ENCODE measurements at places on chromosomes 13 and 19.

DNA sequence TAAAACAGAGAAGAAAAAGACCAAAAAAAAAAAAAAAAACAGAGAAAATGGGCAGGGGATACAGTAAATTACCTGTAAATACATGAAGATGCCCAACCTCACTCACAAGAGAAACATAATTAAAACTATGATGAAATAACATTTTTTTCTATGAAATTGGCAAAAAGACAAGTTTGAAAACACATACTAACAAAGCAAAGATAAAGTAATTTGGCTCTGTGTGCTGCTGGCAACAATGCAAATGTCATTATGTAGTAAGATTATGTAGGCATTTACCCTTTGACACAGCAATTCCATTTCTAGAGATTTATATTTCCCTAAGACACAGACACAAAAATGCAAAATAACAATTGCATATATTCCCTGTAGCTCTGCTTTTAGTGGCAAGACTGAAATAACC lies 20.2 kb downstream of the ZC3H13 start:
- DNase-seq = no peak

DNA sequence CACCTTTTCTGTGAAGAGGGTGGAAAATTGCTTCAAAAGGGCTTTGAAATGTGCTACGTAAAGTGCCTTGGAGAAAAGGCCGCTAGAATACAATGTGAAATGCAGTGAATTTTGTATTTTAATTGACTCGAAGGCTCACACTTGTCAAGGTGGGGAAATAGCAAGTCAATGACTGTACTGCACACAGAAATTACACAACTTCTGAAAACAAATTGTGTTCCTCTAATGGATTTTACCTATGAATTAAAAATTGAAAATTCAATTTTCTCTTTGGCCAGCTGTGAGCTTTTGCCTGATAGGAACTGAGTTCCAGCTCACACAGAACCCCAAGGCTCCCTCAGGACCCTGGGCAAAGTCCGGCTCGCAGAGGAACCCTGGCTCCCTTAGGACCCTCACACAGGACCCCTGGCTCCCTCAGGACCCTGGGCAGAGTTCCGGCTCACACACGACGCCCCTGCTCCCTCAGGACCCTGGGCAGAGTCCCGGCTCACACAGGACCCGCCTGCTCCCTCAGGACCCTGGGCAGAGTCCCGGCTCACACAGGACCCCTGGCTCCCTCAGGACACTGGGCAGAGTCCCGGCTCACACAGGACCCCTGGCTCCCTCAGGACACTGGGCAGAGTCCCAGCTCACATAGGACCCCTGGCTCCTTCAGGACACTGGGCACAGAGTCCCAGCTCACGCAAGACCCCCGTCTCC lies 324.9 kb downstream of the UQCRFS1 start:
- DNase-seq = no peak

GRCh38 chr13:50518781-50519201 lies 324.7 kb downstream of the DLEU7 start:
- DNase-seq = peak; percentile 47

GRCh38 chr13:31090096-31090495 lies 71.6 kb downstream of the HSPH1 start:
- no peak for DNase-seq

DNA sequence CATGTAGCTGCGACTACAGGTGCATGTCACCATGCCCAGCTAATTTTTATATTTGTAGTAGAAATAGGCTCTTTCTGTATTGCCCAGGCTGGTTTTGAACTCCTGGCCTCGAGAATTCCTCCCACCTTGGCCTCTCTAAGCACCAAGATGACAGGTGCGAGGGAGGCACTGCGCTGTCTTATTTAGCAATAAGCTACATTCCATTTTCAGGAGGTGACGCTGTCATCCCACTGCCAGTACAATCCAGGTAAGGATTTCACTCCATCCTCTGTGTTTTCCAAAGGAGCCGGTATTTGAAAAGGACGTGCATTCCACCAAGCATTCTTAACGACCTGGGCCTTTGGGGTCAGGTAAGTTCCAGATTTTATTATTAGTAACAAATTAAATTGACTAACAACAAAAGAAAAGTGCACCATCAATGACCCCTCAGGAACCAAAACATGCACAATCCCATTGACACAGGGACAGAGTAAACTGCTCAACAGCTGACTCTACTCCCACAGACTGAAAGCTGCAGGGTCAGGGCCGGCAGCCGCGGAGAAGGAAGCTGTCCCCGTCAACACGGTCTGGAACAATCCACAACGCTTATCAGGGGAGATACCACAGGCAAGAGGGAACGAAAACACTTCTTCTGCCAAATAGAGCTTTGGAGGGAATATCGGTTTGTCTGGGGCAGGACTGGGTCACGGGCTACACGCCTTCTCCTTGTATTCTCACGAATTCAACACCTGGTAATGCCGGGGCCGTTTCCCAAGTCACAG lies 82.8 kb downstream of the INSR start:
- DNase-seq = no peak

DNA sequence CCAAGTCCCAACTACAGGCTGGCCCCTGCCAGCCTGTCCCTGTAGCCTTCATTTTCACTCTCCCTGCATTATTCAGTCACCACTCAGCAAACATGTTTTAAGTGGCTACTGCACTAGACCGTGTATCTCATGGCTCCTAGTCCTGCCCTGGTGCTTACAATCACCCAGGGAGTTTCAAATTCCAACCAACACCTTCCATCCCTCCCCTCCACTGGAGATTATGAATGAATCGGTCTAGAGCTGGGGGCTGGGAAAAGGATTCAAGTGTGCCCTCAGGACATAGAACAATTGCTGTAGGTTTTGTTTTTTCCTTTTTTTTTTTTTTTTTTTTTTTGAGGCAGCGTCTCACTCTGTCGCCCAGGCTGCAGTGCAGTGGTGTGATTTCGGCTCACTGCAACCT lies 15.0 kb upstream of the TNFAIP8L1 start:
- no peak for DNase-seq

DNA sequence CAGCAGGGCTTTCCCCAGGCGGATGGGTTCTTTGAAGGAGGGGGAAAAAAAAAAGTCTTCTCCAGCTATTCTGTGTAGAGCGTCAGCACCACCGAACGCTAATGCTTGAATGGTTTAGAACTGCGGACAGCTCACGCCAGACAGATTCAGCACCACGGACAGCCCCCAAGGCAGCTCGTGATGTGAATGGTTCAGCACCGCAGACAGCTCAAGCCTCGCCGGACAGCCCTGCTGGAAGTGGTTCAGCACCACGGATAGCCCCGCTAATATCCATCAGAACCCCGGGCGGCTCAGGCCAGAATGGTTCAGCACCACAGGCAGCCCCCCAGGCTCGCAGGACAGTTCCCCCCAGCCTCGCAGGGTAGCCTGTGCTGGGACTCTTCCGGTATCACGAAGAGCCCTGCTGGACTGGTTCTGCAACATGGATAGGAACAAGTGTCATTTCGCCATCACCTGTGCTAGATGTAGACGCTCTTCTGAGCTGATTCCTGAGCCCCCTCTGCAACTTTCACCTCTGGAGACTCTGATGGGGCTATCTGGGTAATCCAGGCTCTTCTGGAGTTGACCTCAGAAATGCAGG lies 4.9 kb upstream of the SMIM17 start:
- peak; percentile 21 for DNase-seq

- no peak for DNase-seq
These were observed 471.1 kb upstream of the ZNF507 start for GRCh38 chr19:31874313-31874712.

DNA sequence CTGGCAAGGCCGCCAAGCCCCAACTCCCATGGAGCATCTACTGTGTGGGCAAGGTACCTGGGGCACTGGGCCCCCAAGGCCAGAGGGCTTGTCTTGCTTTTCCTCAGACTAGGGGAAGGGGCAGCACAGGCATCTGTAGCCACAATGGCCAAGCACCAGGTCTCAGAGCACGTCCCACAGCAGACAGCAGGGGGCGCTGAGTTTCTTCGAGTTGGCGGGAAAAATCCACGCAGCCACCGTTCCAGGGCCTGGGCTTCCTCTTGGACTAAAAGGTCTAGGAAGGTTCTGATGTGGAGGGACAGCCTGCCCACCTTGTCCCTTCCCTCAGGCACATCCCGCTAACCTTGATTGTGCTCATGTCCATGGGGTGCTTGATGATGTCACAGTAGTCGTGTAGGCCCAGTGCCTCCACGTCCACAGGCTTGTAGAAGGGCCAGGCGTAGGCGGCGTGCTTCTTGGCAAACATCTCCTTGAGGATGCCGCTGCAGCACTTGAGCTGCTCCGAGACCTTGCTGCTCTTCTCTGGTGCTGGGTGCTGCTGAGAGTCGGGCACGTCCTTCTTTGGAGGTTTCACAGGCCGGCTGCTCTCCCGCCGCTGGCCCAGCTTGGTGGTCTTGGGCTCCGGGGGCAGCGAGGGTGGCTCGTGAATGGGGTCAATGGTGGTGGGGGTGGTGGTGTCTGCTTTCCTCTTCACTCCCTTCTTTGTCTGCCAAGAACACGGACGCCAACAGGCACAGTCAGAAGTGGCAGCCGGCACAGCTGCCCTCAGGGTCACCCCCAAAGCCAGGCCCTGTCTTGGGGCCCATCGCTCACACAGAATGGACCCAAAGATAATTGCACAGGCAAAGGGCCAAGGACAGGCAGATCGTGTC lies 32.0 kb upstream of the EPHX3 start:
- DNase-seq = peak; percentile 34
